Kidney epithelial cell (primary cell): ENCODE measurements at places on chromosomes 5 and 9.

DNA sequence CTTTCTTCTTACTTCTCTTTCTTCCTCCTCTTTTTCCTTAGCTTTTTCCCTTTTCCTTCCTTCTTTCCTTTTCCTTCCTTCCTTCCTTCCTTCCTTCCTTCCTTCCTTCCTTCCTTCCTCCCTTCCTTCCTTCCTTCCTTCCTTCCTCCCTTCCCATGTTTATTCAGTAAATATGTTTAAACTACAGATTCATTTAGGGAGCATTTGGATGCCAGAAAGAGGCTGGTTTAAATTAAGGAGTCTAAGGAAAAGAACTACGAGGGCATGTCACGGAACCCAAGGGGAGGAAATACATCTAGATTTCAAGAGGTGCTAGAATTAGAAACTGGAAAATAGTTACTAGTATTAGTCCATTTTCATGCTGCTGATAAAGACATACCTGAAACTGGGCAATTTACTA is 320.0 kb upstream of the ARRDC3 start:
- no peak for DNase-seq

- no peak for DNase-seq
These were observed 487.2 kb upstream of the KLF4 start for GRCh38 chr9:107976767-107977166.

- DNase-seq, result no peak
These were observed 37.8 kb downstream of the B4GALT1 start for GRCh38 chr9:33129251-33129885.

DNA sequence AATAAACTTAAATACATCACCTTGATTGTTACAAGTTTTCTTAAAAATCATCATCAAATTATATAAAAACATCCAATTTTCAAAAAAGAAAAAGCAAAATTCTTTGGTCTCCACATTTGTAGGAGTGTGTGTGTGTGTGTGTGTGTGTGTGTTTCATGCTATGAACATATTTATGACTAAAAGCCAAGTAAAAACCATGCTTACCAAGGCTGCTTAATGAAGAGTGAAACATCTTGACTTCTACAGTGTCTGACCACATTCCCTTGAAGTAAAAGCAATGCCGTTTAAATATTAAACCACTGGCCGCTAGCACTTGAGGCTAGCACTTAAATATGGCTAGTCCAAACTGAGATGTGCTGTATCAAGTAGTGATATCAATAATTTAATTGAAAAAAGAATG is 549.1 kb upstream of the CCNG1 start:
- DNase-seq, result peak; percentile 52

DNA sequence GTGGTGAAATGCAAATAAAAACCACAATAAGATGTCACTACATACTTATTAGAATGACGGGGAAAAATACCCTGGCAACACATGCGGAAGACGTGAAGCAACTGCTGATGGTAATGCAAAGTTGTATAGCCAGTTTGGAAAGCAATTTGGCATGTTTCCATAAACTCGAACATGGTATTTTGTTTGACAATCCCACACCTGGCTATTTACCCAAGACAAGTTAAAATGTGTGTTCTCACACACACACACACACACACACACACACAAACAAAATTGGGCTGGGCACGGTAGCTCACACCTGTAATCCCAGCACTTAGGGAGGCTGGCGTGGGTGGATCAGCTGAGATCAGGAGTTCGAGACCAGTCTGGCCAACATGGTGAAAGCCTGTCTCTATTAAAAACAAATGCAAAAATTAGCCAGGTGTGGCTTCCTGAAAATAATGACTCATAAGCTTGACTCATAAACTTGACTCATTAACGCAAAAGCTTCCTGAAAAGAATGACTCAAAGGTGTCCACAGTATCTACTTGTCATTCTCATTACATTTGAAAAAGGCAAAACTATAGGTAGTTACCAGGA is 456.5 kb downstream of the CDH18 start:
- peak; percentile 82 for DNase-seq

- no peak for DNase-seq
These were observed 422.4 kb downstream of the IRX1 start for GRCh38 chr5:4018007-4018406.

DNA sequence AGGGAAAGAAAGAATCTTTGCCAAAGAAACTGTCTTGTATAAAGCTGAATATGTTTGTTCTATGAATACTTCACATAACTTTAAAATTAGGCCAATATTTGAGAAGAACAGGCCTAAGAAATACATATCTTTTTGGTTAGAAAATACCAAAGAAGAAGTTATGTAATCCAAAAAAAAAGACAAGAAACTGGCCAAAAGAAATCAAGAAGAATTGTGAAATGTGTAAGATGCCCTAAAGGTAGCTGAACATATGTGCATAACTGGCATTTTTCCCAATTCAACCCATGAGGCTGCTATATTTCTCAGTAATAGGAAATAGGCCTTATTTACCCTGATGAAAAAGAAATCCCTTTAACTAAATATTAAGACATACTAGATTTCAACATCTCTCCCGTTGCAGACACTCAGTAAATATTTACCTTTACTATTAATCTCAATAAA is 290.0 kb downstream of the CETN3 start:
- no peak for DNase-seq

- no peak for DNase-seq
These were observed 5.8 kb downstream of the MTX3 start for GRCh38 chr5:79985288-79985687.

DNA sequence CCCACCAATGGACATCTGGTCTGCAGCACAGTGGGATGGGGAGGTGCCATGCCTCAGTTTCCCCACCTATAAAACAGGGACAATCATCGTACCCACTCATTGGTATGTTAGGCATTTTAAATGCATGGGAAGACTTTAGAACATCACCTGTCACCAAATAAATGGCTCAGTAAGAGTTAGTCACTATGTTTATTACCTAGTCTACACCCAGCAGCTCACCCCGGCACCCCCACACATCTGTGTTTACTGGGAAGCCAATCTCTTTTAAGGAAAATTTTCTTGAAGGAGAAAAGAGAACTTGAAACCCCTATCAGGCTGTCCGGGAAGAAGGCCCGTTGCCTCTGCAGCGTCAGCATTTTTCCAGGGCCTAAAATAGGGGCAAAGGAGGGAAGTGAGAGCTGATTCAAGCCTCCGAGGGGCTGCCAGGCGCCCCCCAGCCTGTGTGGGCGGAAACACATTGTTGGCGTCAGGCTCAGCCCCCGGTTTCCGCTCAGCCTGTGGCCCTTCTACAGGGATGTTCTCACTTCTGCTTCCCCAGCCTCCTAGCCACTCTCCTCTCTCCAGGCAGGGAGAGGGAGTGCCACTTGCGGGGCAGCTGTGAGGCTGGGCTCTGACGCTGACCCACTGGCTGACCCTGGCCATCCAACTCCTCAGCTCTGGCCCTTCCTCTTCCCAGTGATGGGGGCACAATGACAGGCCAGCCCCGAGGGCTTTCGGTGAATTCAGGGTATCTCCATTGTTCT is 4.6 kb downstream of the CSF1R start:
- no peak for DNase-seq

- DNase-seq, result no peak
These were observed 2.7 kb downstream of the FOXB2 start for GRCh38 chr9:77021922-77022782.

GRCh38 chr5:191036-191948 is at the start of gene LRRC14B:
Gene LRRC14B, plus strand, starts transcription at chr5:191495. Its CDS starts 44 bp downstream, at chr5:191539.
- no peak for DNase-seq

GRCh38 chr5:172491481-172491880 is 37.2 kb upstream of the SH3PXD2B start:
- no peak for DNase-seq

DNA sequence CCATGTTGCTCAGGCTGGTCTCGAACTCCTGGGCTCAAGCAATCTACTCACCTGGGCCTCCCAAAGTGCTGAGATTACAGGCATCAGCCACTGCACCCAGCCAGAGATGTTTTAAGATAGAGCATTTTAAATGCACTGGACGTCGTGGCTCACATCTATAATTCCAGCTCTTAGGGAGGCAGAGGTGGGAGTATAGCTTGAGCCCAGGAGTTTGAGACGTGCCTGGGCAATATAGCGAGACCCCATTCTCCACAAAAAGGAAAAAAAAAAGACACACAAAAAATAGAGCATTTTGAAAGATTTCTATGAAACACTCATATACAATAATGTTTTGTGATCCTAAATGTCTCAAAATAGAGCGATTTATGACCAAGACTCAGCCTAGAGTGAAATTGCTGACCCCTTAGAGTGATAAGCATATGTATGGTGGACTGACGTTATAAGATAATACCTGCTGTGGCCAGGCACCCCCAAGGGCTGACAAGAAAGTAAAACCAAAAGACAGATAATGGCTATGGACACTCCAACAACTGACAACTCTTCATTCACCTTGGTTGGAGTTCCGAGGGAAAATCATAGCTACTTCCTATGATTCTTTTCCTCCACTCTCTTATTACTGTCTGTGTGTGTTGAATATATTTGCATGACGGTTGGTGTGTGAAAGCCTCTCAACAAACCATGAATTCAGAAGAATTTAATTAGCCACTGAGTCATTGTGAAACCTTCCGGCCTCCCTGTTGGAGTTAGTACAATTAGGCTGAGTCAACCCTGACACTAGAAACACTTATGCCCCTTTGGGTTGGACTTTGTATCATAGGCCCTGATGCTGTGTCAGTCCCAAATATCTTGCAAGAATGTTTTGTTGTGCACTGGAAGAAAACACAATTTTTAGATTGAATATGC is 526.5 kb upstream of the NUDT12 start:
- no peak for DNase-seq

DNA sequence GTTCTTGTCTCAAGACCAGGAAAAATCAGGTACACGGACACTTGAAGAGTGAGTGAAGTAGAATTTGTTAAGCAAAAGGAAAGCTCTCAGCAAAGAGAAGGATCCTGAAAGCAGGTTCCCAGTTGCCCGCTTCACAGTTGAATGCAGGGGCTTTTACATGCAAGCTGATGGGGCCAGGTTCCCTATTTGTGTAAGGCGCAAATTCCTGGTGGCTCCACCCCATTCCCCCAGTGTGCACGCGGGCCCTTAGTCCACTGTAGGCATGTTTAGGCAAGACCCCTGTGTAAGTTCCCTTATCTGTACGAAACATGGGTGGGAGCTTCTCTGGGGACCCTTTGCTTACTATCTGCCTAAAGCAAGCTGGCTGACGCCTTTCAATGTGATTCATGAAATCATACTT is 2.7 kb upstream of the AGTPBP1 start:
- no peak for DNase-seq

GRCh38 chr9:87722393-87723088 is 3.4 kb upstream of the CTSL start:
- DNase-seq, result no peak

DNA sequence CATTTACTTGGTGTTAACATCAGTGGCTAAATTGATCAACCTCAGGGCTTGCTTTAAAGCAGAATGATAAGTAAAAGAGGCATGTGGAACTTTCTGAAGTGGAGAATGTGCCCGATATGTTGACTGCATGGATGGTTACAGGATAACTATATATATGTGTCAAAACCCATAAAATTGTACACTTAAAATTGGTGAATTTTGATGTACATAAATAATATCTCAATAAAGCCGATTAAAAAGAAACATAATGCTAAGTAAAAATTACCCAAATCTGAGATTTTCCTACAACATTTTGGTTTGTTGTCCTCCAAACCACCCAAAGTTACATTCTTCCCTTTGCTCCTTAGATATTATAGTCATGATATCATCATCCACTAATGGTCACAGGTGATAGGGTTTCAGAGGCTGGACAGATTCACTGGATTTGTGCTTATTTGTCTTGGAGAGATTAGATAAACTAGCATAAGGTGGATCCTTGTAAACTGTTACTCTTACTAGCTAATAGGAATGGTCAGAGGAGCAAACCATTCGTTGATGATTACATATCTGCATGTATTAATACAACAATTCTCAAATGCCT is 119.7 kb upstream of the RPS23 start:
- no peak for DNase-seq

DNA sequence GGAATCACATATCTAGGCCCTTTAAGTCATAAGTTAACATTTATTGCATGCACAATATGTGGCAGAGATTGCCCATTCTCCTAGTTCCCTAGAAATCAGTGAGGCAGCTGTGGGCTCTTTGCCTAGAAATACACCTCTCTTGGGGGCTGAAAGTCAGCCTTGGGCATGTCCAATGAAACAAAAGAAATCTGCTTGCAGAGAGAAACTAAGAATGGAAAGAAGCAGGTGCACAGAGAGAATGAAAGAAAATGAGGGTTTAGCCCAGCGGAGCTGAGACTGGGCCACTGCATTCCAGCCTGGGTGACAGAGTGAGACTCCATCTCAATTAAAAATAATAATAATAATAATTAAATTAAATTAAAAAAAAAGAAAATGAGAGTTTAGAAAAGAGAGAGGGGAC is 57.3 kb upstream of the DAB2 start:
- DNase-seq, result no peak

GRCh38 chr9:27198190-27198589 is 89.2 kb downstream of the TEK start:
- no peak for DNase-seq

DNA sequence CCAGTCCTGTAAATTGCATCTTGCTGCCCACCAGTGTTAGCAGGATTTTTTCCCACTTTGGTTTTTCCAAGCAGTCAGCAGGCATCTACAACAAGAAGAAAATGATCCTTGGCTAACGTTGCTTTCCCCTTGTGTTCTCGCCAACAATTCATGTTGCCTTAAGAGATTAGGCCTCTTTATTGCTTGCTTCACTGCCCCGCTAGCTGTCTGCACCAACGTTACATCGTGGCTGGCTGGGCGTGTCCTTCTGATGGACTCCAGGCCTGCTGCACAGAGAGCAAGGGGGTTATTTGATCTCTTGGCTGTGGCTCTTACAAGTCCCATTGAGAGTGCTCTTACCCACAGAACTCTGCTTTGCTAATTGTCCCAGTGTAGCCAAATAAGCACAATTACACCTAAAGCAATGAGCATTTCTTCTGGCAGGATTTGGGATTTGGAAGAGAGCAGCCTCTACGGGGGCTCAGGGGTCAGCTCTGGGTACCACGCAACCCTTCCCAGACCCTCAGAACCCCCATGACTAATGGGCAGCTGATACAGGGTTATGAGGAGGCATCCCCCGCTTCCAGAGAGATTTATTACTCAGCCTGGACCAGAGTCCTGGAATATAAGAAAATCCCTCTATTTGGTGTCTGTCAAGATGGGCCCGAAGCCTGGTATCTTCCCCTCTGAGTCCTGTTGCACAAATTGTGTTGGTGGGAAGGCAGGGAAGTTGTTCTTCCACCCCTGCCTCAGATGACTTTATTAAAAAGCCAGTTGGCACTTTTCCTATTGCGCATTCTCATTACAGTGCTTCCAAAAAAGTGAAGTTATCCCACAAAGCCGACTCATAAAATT is 17.6 kb downstream of the DCANP1 start:
- no peak for DNase-seq

DNA sequence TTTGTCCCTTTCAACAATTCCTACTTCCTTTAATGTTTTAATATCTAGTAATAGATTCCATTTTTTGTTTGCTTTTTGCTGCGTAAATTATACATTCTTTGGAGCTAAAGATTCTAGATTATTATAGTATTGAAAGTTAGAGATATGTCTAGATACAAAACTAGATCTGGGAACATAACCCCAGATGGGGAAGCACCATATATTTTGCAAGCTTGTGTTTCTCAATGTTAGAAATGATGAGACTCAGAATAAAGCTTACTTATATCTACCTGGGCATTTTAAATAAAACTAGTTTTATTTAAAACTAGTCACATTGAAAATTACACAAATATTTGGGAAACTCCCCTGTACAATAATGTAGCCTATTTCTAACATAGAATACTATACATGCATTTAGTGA is 32.2 kb downstream of the TRIO start:
- no peak for DNase-seq

GRCh38 chr5:64822320-64822719 is 53.6 kb downstream of the CWC27 start:
- no peak for DNase-seq

- no peak for DNase-seq
These were observed 1977.7 kb upstream of the CDH9 start for GRCh38 chr5:29016067-29016466.

GRCh38 chr9:98781588-98782383 is 14.6 kb downstream of the ANKS6 start:
- no peak for DNase-seq
